Fibroblast of skin of right biceps (primary cell): ENCODE measurements at places on chromosomes 1 and 21.

- DNase-seq = no peak
Measured at GRCh38 chr1:69175053-69175452, 392.7 kb upstream of the LRRC7 start.

- no peak for DNase-seq
Measured at GRCh38 chr1:220882061-220882891, 3.0 kb downstream of the HLX start.

DNA sequence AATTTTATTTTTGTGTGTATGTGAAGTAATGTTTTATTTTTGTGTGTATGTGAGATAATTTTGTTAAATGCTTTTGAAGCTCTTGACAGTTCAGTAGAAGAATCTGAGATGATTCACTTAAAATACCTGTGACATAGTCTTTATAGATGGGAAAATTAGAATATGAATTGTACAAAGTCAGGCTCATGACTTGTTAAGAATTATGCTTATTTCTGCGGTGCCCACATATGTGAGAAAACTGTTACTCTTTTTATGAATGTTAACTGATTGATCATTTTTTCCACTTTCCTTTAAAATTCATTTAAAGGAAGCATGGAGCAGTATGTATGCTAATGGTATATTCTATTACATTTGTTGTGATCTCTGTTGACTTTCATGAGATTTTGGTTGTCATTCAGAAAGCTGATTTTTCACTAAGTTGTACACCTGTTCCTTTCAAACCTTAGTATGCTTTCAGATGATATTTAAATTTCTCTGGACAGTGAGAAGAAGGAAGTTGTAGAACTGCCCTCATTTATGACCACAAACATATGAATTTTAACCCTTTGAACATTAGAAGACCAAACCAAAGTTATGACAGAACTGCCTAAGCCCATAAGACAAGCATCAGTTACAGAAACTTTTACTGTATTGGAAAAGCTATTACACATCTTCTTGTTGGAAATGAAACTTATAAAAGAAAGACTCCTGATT is 110.1 kb downstream of the POU2F1 start:
- no peak for DNase-seq

DNA sequence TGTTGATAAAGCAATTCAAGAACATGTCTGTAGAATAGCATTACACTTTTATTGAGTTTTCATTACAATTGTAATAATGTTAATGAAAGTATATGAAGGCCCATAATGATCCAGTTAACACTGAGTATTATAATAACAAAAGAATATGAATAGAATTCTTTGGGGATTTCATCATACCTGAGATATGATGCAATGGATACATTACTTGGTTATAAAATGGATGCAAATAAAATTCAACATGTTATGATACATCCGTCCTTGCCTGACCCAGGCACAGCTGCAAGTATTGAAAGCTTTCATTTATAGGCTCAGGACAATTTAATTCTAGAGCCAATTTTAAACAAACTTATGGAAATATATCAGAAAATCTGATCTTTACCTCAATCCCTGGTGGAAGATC is 8.2 kb upstream of the KCNA3 start:
- no peak for DNase-seq

DNA sequence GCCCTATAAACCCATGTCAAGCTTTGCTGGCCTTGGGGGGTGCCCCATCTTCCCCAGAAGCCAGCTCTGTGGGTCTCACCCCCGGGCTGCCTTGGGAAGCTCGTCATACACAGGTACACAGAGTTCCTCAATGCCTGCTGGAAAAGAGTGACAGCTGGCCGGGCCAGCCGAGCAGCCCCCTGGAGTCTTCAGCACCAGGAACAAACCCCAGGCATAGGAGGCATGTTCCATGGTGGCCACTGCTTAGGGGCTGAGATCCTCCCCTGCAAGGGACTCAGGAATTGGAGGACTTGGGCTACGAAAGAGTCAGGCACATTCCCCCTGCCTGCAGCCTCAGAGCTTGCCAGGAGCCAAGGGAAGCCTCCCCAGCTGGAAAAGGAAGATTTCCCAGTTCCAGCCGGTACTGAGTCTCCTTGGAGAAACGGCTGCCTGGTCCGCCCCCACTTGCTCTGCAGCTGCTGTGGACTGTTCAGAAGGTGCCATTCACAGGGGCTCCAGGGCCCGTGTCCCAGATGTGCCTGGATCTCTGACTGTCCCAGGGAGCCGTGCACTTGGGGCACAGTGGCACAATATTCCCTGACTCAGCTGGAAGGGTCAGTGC is 89.5 kb downstream of the STUM start:
- DNase-seq = no peak

- no peak for DNase-seq
Measured at GRCh38 chr1:228337711-228338520, 68.7 kb downstream of the TRIM11 start.

DNA sequence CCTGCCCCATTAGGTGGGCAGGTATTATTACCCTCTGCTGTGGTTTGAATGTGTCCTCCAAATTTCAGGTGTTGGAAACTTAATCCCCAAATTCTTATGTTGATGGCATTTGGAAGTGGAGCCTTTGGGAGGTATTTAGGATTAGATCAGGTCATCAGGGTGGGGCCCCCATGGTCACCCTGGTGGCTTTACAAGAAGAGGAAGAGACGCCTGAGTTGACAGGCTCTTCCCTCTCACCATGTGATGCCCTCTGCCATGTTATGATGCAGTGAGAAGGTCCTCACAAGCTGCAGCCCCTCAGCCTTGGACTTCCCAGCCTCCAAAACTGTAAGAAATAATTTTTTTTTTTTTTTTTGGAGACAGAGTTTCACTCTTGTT is 8.8 kb upstream of the THEMIS2 start:
- no peak for DNase-seq

DNA sequence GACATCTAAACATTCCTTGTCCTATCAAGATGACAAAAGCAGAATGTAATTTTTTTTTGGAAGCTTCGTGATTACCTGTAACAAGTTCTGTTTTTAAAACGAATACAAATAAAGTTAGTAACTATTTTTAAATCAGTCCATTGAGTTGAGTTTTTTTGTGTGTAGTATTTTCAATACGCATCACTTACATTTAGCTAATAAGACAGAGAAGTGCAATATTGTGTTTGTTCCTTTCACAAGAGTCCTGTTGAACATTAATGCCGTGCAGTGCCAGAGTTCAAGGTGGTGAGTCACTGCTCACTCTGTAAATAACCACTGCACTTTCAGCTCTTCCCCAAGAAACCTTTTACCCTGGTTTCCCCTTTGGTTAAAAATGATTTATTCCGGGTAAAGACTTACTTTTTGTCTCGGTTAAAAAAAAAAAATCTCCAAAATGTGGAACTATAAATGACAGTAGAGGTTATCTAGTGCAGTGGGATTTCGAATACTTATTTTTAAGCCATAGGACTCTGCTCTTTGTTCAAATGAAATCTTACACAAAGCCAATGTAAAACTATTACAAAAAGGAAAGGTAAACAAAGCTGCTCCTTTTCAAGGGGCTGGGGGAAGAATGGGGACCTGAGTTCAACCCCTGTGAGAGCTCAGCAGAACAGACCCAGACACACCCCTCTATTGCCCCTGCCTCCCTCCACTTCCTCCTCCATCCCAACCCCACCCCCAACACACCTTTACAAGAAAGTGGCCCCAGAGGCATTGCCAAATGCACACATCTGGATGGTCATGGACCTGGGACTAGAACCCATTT is 14.8 kb upstream of the NCMAP start:
- peak; percentile 49 for DNase-seq

DNA sequence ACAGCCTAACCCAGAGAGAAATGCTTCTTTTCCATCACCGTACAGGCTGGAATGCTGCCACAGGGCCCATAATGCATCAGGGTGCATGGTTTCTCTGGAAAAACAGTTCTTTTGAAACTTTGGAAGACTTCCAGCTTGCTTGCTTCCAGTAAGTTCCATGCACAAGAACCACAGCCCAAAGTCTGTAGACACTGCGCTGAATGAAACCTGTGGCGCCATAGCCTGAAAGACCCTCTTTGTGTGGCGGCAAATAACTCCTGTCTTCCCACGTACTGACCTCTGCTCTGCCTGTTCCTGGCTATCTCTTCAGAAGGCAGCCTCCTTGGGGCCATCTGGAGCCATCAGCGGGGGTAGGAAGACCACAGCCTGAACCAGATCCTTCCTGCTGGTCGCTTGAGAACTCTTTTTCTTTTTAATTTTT is 15.1 kb downstream of the MIIP start:
- peak; percentile 33 for DNase-seq

- DNase-seq = no peak
Measured at GRCh38 chr1:56170784-56171320, 408.5 kb downstream of the PLPP3 start.

GRCh38 chr1:185573162-185573561 is 161.0 kb upstream of the HMCN1 start:
- no peak for DNase-seq

DNA sequence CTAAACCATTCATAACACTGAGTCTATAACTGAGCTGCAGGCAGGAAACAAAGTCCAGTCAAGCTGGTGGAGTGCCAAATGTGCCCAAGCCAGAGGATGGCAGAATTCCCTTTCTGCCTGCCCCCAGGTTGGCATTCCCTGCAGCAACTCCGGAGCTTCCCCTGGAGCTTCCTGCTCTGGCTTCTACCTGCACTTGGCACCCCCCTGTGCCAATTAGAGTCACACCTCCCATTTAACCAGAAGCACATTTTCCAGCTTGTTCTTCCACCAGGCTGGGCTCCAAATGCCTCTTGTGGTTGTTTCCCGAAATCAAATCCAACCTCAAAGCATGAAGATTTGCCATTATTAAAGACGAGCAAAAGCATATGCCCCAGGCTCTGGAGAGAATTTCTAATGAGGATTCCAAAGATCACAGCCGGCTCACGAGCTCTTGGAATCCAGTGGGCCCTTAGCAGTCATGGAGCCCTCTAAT is 294.5 kb downstream of the RRAGC start:
- no peak for DNase-seq

GRCh38 chr1:184393962-184394361 is 7.1 kb downstream of the C1orf21 start:
- peak; percentile 15 for DNase-seq

DNA sequence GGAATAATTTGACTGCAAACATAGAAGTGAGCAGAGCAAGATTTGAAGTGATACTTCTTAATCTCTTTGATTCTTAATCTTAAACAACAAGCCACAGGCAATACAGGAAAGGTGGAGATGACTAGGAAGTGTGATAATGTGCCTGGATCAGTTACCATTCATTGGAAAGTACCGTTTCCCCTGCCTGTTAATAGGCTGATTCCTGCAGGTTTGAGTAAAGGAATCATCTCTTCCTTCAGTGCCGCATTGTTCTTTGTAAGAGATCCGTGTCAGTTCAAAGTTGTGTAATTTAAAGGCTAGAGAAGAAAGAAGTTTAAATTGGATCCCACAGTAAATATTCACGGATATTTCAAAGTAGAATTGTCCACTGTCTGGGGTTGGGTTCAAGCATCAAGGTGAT is 43.5 kb upstream of the BCL10 start:
- DNase-seq = no peak

DNA sequence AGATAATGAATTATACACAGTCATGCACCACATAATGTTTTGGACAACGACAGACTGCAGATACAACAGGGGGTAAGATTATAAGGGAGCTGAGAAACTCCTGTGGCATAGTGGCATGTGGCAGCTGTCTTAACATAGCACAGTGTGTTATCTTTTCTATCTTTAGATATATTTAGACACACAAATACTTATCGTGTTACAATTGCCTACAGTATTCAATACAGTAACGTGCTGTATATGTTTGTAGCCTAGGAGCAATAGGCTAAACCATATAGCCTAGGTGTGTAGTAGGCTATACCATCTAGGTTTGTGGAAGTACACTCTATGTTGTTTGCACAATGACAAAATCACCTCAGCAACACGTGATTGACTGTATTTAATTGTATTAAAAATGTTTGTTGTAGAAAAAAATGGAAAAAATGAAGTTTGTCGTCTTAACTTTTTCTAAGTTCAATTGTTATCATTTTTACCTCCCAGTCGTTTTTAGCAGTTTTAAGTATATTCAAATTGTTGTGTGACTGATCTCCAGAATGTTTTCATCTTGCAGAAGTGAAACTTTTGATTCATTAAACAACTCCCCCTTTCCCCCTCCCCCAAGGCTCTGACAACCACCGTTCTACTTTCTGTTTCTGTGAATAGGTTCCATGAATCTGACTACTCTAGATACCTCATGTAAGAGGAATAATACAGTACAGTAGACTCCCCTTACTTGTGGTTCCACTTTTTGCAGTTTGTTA is 351.0 kb upstream of the B3GALT2 start:
- DNase-seq = no peak

- DNase-seq = peak; percentile 66
Measured at GRCh38 chr1:1024771-1025699, 5.1 kb downstream of the AGRN start.

- DNase-seq = no peak
Measured at GRCh38 chr1:101444381-101444780, 207.6 kb downstream of the S1PR1 start.

DNA sequence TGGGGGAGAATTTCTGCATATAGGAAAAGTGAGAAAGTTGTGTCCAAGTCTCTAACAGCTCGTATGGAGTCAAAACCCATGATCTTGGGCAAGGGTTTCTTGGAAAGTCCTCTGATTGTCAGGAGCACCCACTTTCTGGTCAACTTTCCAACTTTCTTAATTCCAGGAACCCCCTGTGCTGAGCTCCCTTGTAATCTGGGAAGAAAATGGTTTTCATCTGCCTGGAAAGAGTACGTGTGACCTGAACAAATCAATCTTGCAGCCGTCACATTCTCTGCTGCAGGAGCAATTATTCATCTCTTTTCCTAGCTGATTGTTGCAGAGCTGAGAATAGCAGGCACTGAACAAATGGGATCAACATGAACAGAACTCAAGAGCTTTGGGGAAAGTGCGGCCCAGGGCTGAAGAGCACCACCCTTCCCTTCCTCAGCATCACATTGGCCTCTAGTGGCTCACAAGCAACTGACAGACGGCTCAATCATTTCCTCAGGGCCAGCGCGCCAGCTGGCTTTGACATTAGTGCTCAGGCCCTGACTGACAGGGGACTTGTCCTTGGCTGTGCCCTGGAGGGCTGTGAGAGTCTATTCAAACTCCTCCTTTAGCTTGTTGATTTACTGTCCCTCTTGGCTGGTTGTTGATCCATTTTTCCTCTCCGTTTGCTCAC is 295.2 kb downstream of the HLX start:
- DNase-seq = no peak

DNA sequence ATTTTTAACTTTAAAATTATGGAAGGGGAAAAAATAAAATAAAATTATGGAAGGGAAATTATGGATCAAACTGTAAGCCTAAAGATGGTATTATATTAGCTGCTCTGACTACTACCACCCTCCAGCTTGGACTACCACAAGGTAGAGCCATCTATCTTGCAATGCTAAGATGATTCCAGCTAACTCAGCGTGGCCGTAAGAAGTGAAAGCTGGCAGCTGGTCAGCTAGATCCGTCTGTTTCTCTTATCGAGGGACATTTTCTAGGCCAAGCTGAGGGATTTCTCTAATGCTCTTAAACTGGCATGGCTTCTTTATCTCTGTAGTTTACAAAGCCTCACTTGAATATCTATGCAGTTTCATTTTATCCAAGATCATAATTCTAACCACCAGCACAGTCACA is 31.5 kb downstream of the LYST start:
- DNase-seq = no peak

GRCh38 chr1:44326024-44326701 is 28.9 kb downstream of the ERI3 start:
- DNase-seq = peak; percentile 30
